ENCODE measurements at places on chromosomes 7 and 10.

- H3K4me1 ChIP-seq = no peaks in the 10 kb centered on the region
- no peak overlapping the region for H3K27ac ChIP-seq
- no peaks in the 10 kb centered on the region for H3K36me3 ChIP-seq
- no peak overlapping the region for H3K4me3 ChIP-seq
- no peak for DNase-seq
- H3K27me3 ChIP-seq = no peaks in the 10 kb centered on the region
These were observed 26.5 kb downstream of the BTRC start for GRCh38 chr10:101380353-101381017.

DNA sequence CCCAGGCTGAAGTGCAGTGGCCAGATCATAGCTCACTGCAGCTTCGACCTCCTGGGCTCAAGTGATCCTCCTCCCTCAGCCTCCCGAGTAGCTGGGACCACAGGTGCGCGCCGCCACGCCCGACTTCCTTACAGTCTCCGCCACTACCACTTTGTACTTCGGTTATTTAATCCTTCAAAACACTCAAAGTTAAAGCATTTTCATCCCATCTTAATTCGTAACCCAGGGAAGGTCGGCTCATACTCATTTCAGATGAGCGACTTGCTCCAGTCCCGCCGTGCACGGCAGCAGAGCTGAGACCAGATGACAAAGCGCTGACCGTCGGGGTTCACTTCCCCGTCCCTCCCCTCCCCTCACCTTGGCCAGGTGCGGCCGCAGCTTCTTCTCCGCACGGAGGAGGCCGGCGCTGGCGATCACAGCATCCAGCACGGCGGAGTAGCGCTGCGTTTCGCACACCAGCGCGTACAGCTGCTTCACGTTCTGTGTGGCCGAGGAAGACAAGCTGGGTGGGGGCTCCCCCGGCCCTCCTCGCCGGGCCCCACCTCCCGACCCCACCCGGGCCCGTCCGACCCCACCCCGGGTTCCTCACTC lies 457 bp downstream of the NSUN5 start:
- peak; percentile 47 for DNase-seq
- no peaks in the 10 kb centered on the region for H3K27me3 ChIP-seq
- no peak overlapping the region for H3K27ac ChIP-seq
- H3K4me1 ChIP-seq = peaks cover 4% of the 10 kb centered on the region

DNA sequence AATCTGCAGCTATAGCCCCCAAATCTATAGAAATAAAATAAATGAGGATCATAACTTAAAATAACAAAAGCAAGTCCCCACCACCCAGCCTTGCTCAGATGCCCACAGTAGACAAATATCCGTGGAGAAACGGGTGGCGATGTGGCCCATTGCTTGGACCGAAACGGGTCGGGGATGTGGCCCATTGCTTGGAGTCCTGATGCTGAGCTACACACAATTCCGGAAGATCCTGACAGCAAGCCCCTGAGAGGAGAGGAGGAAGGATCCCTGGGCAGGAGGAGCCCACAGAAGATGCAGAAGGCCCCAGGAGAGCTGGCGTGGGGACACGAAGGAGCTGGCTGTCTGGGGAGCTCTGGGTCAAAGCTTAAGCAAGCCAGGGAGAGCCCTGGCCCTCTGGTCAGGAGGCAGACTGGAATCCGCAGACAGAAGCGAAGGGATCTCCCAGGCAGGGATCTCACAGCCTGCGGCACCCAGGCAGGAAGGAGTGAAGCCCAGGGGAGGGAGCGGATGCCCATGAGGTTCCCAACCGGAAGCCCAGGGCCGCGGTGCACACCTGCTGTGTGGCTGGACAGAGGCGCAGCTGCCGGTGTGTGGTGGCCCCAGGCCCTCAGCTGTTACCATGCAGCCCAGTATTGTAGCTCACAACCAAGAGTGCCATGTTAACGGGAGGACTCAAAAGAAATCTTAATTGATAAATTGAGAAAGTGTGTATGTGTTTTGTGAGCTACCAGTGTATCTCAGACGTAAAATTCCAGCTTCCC lies 138.8 kb downstream of the ADARB2 start:
- 0 out of 2 replicates have a peak, but pooled peaks cover 4% of the 10 kb centered on the region for H3K36me3 ChIP-seq
- no peak overlapping the region for H3K4me3 ChIP-seq
- H3K27me3 ChIP-seq = no peaks in the 10 kb centered on the region
- H3K27ac ChIP-seq = no peak overlapping the region
- no peak for DNase-seq
- H3K4me1 ChIP-seq = no peaks in the 10 kb centered on the region

- H3K36me3 ChIP-seq = no peaks in the 10 kb centered on the region
- no peaks in the 10 kb centered on the region for H3K4me1 ChIP-seq
- no peak overlapping the region for H3K4me3 ChIP-seq
- H3K27ac ChIP-seq = no peak overlapping the region
- DNase-seq = no peak
- no peaks in the 10 kb centered on the region for H3K27me3 ChIP-seq
These were observed 237.5 kb downstream of the DNAJB6 start for GRCh38 chr7:157574120-157574825.

- no peaks in the 10 kb centered on the region for H3K27me3 ChIP-seq
- no peaks in the 10 kb centered on the region for H3K4me1 ChIP-seq
- no peak for DNase-seq
- H3K36me3 ChIP-seq = no peaks in the 10 kb centered on the region
- no peak overlapping the region for H3K4me3 ChIP-seq
These were observed 62.5 kb downstream of the PWWP2B start for GRCh38 chr10:132459301-132460003.

DNA sequence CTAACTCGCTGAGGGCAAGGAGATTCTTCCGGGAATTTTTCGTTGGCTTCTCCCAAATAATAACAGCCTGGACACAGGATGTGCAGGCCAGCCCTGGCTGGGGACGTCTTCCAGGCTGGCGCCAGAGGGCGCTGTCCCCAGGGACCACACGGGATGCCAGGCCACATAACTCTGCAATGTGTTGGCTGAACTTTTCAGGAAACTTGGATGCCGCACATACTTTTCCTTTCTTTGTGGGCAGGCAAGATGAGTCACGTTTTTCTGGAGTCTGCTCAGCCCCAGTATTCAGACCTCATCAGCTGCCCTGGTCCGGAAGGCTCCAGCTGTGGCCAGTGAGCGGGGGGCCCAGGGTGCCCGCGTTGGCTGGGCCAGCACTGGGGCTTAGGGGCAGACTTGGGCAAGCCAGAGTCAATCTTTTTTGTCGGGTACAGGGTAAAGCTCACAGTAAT lies 122.7 kb downstream of the PRKAG2 start:
- peak overlapping the region; percentile 53 for H3K27ac ChIP-seq
- H3K4me1 ChIP-seq = peaks cover 7% of the 10 kb centered on the region
- no peaks in the 10 kb centered on the region for H3K36me3 ChIP-seq
- H3K4me3 ChIP-seq = no peak overlapping the region
- DNase-seq = peak; percentile 95
- no peaks in the 10 kb centered on the region for H3K27me3 ChIP-seq

- no peaks in the 10 kb centered on the region for H3K36me3 ChIP-seq
- peak; percentile 18 for DNase-seq
- no peak overlapping the region for H3K27ac ChIP-seq
These were observed 36.9 kb upstream of the AUTS2 start for GRCh38 chr7:69561266-69561960.

GRCh38 chr10:13712476-13712836 lies 125.7 kb downstream of the PRPF18 start:
- no peak overlapping the region for H3K27ac ChIP-seq
- no peak for DNase-seq
- H3K4me3 ChIP-seq = no peak overlapping the region
- H3K36me3 ChIP-seq = no peaks in the 10 kb centered on the region
- H3K27me3 ChIP-seq = no peaks in the 10 kb centered on the region

DNA sequence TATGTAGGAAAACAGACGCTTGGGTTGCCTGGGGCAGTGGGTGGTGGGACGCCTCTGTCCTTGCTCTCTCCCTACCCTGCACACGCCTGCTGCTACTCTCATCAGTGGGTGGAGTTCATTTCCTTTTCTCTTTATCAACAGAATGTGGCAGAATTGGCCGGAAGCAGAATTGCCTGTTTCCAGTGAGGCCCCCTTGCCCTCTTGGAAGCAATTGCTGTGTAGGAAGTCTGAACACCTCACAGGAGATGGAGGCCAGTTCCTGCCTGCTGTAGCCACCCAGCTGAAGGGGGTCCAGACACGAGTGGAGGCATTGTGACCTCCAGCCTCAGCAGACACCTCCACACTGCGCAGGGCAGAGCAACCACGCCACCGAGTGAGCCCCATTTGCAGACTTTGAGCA lies 331.6 kb upstream of the ZNF32 start:
- no peaks in the 10 kb centered on the region for H3K36me3 ChIP-seq
- no peaks in the 10 kb centered on the region for H3K27me3 ChIP-seq
- no peaks in the 10 kb centered on the region for H3K4me1 ChIP-seq
- no peak overlapping the region for H3K27ac ChIP-seq
- DNase-seq = no peak

DNA sequence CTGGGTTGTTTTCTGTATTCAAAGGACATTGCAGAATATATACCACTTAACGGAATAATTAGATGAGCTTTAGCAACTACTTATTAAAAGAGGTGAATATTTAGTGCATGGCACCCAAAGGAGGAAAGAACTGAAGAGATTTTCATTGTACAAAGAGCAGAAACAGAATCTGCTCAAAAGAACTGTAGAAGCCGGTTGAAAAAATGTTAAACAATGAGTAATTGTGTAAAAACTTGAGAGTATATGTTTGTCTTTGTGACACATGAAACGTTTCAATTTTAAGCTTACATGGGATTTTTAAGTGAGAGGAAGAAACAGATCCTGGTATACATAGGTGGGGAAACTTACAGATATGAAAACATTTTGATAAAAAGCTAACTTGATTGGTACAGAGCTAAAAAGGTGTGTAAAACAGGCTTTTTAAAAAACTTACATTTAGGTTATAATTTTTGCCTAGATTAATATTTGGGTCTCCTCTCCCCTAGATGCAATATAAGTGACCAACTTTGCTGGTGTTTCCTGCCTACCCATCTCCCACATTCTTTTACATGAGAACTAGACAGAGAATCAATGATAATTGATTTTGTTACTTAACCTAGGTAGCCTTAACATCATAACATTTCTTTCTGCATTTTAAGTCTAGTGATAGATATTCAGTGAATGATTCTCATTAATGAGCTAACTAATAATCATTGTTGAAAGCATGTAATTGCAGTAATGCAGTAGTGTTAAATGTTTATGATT lies 6.8 kb downstream of the ARL5B start:
- H3K27me3 ChIP-seq = no peaks in the 10 kb centered on the region
- no peak for DNase-seq
- peaks cover 42% of the 10 kb centered on the region for H3K4me1 ChIP-seq

GRCh38 chr7:125057963-125058362 lies 128.3 kb upstream of the POT1 start:
- no peaks in the 10 kb centered on the region for H3K4me1 ChIP-seq
- H3K4me3 ChIP-seq = no peak overlapping the region
- no peaks in the 10 kb centered on the region for H3K27me3 ChIP-seq

- DNase-seq = peak; percentile 82
- H3K27me3 ChIP-seq = peaks cover 33% of the 10 kb centered on the region
- peak overlapping the region; percentile 67 for H3K4me3 ChIP-seq
- H3K4me1 ChIP-seq = 0 out of 2 replicates have a peak, but pooled peaks cover 2% of the 10 kb centered on the region
- no peaks in the 10 kb centered on the region for H3K36me3 ChIP-seq
- H3K27ac ChIP-seq = no peak overlapping the region
These were observed 37.8 kb upstream of the PSAP start for GRCh38 chr10:71888623-71889387.

DNA sequence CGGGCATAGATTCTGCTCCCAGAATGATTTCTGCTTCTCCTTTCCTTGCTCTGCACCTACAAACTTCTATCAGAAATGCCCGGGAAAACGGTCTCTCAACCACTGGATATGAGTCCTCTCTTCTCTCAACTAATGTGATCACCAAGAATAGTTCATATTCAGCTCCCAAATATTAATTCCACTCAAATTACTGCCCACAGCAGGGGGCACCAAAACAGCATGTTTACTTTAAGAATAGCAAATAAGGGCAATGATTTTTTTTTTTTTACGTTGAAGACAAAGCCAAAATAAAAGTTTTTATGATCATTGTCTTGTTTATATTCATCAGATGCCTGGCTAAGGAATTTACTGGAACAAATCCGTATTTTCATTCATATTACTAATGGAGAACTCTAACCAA lies 94.9 kb upstream of the PRSS1 start:
- H3K36me3 ChIP-seq = no peaks in the 10 kb centered on the region
- no peak overlapping the region for H3K4me3 ChIP-seq
- DNase-seq = no peak
- no peaks in the 10 kb centered on the region for H3K4me1 ChIP-seq
- H3K27me3 ChIP-seq = no peaks in the 10 kb centered on the region

GRCh38 chr7:98399890-98400541 lies 874 bp downstream of the BAIAP2L1 start:
- H3K4me1 ChIP-seq = peaks cover 23% of the 10 kb centered on the region
- H3K36me3 ChIP-seq = no peaks in the 10 kb centered on the region
- peak; percentile 73 for DNase-seq
- H3K27me3 ChIP-seq = no peaks in the 10 kb centered on the region

DNA sequence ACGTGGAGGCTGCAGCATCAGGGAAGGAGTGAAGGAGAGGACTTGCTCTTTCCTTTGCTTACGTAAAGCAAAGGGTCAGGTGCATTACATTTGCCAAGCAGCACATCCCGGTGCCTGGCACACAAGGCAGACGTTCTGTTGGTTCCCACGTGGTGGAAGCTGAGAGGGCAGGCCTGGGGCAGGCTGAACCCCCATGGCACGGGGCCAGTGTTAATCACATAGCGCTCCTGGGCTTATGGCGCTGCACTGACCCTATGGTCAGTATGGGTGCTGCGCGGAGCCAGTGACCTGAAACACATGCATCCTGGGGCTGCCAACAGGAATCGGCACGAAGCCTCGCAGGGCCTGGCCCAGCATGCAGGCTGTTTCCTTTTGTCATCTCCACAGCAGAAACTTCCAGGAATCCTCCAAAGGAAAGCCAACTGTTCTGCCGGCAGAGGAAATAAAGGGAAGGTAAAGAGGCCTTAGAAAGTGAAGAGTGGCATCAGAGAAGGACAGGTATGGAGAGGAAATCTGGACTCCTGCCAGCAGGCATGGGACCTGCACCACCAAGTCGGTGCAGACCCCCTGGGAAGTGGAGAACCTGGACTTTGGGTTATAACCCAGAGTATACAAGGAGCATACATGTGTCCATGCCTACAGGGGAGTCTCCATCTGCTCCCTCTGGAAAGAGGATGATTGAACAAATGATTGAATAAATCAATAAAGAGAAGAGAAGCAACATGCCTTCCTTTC lies 560.2 kb downstream of the TCERG1L start:
- H3K36me3 ChIP-seq = no peaks in the 10 kb centered on the region
- H3K27me3 ChIP-seq = no peaks in the 10 kb centered on the region
- no peak overlapping the region for H3K4me3 ChIP-seq

DNA sequence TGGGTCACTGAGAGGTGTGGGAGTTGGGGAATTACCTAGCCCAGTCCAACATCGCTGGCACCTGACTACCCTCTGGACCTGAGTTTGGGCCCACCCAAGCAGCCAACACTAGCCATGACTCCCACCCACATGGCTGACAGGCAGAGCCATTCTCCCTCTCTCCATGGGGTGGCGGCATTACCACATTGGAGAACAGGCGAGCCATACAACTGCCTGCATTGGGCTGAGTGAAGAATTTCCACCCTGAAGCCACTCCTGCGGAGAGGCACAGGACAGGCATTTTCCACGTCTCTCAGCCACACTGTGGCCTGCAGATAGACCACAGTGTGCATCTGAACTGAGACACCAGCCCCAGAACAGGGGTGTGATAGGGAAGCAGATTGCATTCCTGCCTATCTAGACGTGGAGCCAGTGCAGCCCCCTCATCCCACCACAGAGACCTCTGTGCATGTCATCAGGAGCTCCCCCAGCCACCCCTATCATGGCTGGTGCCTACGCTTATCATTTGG lies 58.2 kb upstream of the ANTXRL start:
- H3K4me1 ChIP-seq = 0 out of 2 replicates have a peak, but pooled peaks cover 5% of the 10 kb centered on the region
- H3K27ac ChIP-seq = no peak overlapping the region
- H3K4me3 ChIP-seq = no peak overlapping the region
- H3K36me3 ChIP-seq = no peaks in the 10 kb centered on the region
- H3K27me3 ChIP-seq = no peaks in the 10 kb centered on the region
